ENCODE measurements at places on chromosomes 16 and 17.

GRCh38 chr17:29176558-29177351, 3.4 kb downstream of the MYO18A start:
- peak; percentile 71 for DNase-seq

DNA sequence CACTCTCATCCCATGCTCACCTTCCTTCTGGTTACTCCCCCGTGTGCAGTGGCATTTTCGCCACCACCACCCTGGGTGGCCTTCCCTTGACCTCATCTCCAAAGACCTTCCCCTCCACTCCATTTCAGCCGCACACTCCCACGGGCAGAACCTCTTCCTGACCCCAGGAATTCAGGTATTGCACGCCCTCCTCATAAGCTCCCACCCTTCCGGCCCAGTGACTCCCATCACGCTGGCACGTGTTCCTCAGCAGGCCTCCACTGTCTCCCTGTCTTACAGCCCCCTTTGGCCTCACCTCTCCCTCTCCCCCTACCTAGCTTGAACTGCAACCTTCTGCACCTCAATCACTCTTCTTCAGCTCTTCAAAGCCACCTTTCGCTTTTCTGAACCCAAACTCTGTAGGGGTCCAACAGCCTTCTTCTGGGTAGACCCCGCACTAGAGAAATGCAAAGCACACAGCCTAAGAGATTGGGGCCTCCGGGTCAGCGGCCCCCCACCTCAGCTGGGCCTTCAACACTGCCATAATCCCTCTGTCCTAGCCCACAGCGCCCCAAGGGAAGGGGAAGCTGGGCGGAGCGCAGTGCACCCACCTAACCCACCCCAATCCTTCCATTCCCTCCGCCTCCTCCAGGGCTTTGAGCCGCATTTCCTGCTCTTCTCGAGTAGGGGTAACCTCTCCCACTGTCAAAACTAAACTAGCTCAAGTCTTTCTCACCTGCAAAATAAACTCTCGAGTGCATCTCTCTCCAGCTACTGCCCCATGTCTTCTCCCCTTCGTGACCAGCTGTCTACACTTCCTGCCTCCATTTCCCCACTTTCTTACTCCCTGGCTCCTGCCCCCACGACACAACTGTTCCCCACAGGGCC, 1.7 kb upstream of the TMEM97 start:
- no peak for DNase-seq

DNA sequence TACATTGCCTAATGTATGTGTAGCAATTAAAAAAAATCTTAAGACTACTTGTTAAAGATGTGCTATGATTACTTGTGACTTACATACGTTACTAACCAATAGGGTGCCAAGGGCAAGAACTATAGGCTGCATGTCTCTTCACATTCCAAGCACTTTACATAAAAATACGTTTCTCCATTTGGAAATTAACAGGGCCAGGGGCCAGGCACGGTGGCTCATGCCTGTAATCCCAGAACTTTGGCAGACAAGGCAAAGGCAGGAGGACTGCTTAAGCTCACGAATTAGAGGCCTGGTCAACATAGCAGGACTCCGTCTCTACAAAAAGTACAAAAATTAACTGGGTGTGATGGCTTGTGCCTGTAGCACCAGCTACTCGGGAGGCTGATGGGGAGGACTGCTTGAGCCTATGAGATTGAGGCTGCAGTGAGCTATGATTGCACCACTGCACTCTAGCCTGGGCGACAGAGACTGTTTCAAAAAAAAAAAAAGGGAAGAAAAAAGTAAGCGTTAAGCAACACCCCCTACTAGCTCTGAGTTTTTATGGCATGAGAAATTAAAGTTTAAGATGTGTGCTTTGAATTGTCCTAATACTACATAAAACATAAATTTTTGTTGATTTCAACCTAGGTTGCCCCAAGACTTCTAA, 12.3 kb downstream of the PSMD12 start:
- DNase-seq: peak; percentile 61

- no peak for DNase-seq
Observed at GRCh38 chr16:2385190-2385836, 43.9 kb upstream of the CCNF start.

All from NB4 (cell line).